Activated naive CD4-positive, alpha-beta T cell treated with anti-CD3 and anti-CD28 coated beads for 36 hours (primary cell): ENCODE measurements at places on chromosomes 16 and 17. TPM values are rescaled to one million over a fixed set of nuclear protein-coding genes. Genes with fewer than 3 reads are reported as not detected.

GRCh38 chr17:44384281-44384822 lies 5.1 kb downstream of the ITGA2B start:
- DNase-seq: no peak

CEP20 gene
- total RNA-seq: 57.0 TPM

GRCh38 chr17:72426948-72427760 lies 306.3 kb downstream of the SOX9 start:
- DNase-seq: no peak

GRCh38 chr17:47650525-47651522 lies 1.1 kb downstream of the KPNB1 start:
- peak; percentile 97 for DNase-seq

CACNG1 gene
- total RNA-seq: not detected

IL34 gene
- not detected for total RNA-seq

RNF43 gene
- total RNA-seq: 0.91 TPM

GRCh38 chr16:74775255-74775654 lies 635 bp upstream of the FA2H start:
- DNase-seq: no peak

CCL2 gene
- total RNA-seq: not detected

- DNase-seq: peak; percentile 59
Observed at GRCh38 chr17:2050300-2051060, 4.4 kb upstream of the HIC1 start.

PARD6A gene
- total RNA-seq: 7.3 TPM

DNA sequence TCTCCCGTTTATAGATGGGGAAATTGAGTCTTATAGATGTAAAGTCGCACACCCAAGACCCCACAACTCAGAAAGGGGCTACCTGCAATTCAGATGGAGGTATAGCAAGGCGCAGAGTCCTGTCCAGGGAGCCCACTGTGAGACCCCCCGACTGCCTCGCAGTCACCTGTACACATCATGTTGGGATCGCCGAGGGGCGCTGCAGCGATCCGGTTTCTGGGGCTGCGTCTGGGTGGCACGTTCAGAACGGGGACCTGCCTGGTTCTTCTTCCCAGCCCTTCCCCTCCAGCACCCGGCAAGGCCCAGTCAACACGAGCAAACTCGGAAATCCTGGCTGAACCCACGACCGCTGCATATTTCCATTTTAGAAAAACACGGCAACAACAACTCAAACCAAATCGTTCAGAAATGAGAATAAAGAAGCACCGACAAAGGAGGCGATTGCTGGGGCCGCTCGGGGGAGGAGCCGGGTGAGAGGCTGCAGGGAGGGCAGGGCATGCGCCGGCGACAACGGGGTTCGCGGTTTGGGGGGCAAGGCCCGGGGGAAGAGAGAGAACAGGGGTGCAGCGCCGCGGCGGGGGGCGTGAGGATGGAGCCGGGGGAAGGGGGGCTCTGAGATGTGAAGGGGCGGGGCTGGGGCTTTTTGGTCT lies 643 bp downstream of the HSDL1 start:
- DNase-seq: peak; percentile 49

OTOA gene
- not detected for total RNA-seq

PLXDC1 gene
- total RNA-seq: 1.4 TPM
